ENCODE measurements at places on chromosomes 13 and 19.

- DNase-seq = peak; percentile 77
Observed at GRCh38 chr19:41753159-41753558, 2.2 kb upstream of the CEACAM6 start.

- DNase-seq = no peak
Observed at GRCh38 chr13:77737583-77738200, 40.2 kb downstream of the SLAIN1 start.

DNA sequence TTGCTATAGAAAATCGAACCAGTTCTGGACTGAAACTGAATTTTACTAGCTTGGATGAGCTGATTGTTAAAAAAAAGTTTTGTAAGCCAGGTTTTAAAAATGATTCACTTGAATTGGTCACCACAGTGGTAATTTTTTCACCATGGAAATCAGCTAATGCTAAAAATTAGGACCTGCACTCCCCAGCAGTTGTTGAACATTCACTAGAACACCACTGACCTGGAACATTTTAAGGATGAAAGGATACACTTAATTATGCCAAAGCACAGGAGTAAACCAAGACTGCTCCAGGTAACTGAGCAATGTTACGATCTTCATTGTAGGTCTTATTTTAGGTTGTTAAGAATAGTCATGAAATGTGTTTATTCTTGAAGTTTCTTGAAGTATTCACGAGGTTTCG lies 1342.6 kb upstream of the SPRY2 start:
- no peak for DNase-seq

GRCh38 chr19:12838182-12838885 lies at the start of gene MAST1:
Gene MAST1 (plus strand): TSS chr19:12838515. CDS start chr19:12838573, 58 bp downstream.
- no peak for DNase-seq
